Colonic mucosa (tissue), 4 donors: ENCODE measurements at places on chromosomes 2 and 18. TPM values are rescaled to one million over a fixed set of nuclear protein-coding genes. Genes with fewer than 3 reads are reported as not detected.
A peak's percentile ranks its signal among the peaks of the same experiment; 100 is the strongest.

- no peak overlapping the region for H3K4me3 ChIP-seq
- no peaks in the 10 kb centered on the region for H3K4me1 ChIP-seq
- no peak overlapping the region for H3K27ac ChIP-seq
- no peaks in the 10 kb centered on the region for H3K27me3 ChIP-seq
- DNase-seq, result no peak
Observed at GRCh38 chr2:164831887-164832286, 9.7 kb downstream of the COBLL1 start.

The ASAP2 gene
- total RNA-seq, result 61.7 TPM

The KYNU gene
- total RNA-seq, result 2.8 TPM

GRCh38 chr2:85273738-85274731 lies 53.8 kb downstream of the TGOLN2 start:
- H3K4me3 ChIP-seq, result no peak overlapping the region
- H3K27ac ChIP-seq, result no peak overlapping the region
- no peaks in the 10 kb centered on the region for H3K27me3 ChIP-seq
- no peak for DNase-seq

DNA sequence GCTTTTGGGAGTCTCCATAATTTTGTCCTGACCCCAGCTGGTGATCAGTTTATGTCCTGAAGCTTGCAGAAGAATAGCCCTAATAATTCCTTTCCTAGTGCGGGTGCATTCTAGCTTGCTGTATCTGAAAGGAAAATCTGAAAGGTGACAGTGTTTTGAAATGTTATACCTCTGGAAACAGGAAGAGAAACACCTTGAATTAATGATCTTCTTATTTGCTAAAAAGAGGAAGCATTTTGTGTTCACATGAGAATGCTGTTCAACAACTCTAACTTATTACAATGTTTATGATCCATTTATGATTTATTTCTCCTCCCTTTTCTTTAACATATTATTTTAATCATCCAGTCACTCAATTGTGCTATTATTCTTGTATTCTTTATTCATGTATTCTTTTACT lies 66.9 kb upstream of the CAVIN2 start:
- no peak overlapping the region for H3K4me3 ChIP-seq
- H3K27me3 ChIP-seq, result no peaks in the 10 kb centered on the region
- no peaks in the 10 kb centered on the region for H3K4me1 ChIP-seq

The UCN gene
- total RNA-seq, result 0.74 TPM

The SETBP1 gene
- total RNA-seq, result 11.8 TPM

GRCh38 chr2:12199491-12200211 lies 453.2 kb downstream of the LPIN1 start:
- no peak overlapping the region for H3K27ac ChIP-seq
- H3K36me3 ChIP-seq, result no peaks in the 10 kb centered on the region
- no peak for DNase-seq
- H3K4me1 ChIP-seq, result no peaks in the 10 kb centered on the region
- no peak overlapping the region for H3K4me3 ChIP-seq
- H3K27me3 ChIP-seq, result no peaks in the 10 kb centered on the region

The CIDEA gene
- total RNA-seq, result not detected

DNA sequence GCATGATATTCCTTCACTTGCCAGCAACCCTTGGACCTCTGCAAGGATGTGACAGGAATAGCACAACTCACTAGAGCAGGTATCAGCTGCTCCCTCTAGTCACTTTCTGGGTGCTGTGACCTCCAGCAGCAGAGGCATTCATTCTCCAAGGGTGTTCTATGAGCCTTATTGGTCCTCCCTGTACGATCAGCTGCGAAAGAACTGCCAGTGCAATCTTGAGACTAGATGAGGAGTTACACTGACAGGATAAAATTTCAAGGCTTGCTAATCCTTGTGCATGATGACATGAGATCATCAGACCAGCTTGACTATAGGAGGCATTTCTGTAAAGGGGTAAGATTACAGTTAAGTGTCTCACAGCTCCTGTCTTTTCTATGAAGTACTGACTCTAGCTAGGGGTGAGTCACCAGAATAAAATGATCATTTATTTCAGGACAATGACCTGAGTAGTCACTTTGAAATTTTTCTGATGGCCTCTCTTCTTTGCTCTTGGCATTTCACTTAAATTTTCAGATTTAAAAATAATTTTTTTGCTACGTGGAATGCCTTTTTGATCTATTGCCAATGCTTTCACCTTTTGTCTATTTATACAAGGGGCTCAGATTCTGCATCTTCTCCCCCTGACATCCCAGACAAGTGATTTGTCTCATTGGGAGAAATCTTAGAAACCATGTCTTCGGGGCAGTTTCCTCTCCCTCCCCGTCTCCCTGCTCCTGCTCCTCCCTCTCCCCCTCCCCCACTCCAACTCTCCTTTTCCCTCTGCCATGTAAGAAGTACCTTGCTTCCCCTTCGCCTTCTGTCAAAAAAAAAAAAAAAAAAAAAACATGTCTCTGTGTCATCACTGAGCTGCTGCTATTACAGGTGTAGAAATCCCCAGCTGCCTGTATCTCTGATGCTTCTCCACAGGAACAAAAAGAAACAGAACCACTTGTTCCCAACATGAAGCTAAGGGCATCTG lies 49.2 kb upstream of the FRZB start:
- no peaks in the 10 kb centered on the region for H3K4me1 ChIP-seq
- H3K27ac ChIP-seq, result no peak overlapping the region
- H3K36me3 ChIP-seq, result no peaks in the 10 kb centered on the region
- DNase-seq, result no peak

The MCM6 gene
- 14.2 TPM for total RNA-seq

The LRRFIP1 gene
- 133 TPM for total RNA-seq

DNA sequence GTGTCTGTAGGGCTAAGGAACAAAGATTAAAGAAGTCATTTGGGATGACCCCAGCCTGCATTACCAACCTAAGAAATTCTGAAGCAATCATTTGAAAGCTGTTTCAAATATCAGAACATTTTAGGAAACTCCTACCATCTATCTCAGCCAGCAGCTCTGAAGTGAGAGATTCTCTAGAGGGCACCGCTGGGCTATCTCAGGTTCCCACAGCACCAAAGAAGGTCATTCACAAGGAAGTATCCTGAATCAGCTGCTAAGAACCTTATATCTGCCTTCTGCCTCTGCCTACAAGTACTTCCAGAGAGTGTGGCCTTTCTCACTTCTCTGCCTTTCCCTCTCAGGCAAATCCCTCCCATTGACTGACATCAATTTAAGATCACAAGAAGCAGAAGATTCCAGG lies 13.4 kb upstream of the EVA1A start:
- no peaks in the 10 kb centered on the region for H3K27me3 ChIP-seq
- DNase-seq, result no peak

- H3K27me3 ChIP-seq, result peaks cover 15% of the 10 kb centered on the region
- no peaks in the 10 kb centered on the region for H3K36me3 ChIP-seq
- no peak overlapping the region for H3K4me3 ChIP-seq
Observed at GRCh38 chr2:219415580-219416234, 2.5 kb upstream of the DES start.

- H3K4me1 ChIP-seq, result no peaks in the 10 kb centered on the region
- no peak overlapping the region for H3K4me3 ChIP-seq
- no peaks in the 10 kb centered on the region for H3K36me3 ChIP-seq
- H3K27ac ChIP-seq, result no peak overlapping the region
- no peak for DNase-seq
- no peaks in the 10 kb centered on the region for H3K27me3 ChIP-seq
Observed at GRCh38 chr2:1314254-1314653, 99.0 kb upstream of the TPO start.

- peak; percentile 27 for DNase-seq
- H3K27me3 ChIP-seq, result no peaks in the 10 kb centered on the region
- no peak overlapping the region for H3K4me3 ChIP-seq
- no peaks in the 10 kb centered on the region for H3K36me3 ChIP-seq
- no peaks in the 10 kb centered on the region for H3K4me1 ChIP-seq
Observed at GRCh38 chr2:32246911-32247310, 17.8 kb downstream of the NLRC4 start.

DNA sequence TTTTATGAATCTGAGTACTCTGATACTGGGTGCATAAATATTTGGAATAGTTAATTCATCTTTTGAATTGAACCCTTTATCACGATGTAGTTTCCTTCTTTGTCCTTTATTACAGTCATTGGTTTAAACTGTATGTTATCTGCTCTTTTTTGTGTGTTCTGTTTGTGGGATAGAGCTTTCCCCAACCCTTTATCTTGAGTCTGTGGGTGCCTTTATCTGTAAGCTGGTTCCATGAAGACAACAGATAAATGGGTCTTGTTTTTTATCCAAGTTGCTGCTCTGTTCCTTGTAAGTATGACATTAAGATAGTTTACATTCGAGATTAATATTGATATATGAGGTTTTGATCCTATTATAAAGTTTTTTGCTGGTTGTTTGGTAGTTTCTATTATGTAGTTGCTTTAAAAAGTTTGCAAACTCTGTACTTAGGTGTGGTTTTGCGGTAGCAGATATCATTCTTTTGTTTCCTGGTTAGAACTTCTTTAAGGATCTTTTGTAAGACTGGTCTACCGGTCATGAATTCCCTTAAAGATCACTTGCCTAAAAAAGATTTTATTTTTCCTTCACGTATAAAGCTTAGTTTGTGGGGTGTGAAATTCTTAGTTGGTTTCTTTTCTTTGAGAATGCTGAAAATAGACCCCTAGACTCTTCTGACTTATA lies 1451.3 kb upstream of the SLC39A10 start:
- H3K27me3 ChIP-seq, result no peaks in the 10 kb centered on the region
- DNase-seq, result no peak
- H3K36me3 ChIP-seq, result no peaks in the 10 kb centered on the region
- H3K27ac ChIP-seq, result no peak overlapping the region
- H3K4me3 ChIP-seq, result no peak overlapping the region

- H3K36me3 ChIP-seq, result no peaks in the 10 kb centered on the region
- H3K4me1 ChIP-seq, result no peaks in the 10 kb centered on the region
- H3K4me3 ChIP-seq, result no peak overlapping the region
- no peaks in the 10 kb centered on the region for H3K27me3 ChIP-seq
Observed at GRCh38 chr2:26412091-26412673, 10.5 kb downstream of the DRC1 start.

- no peaks in the 10 kb centered on the region for H3K36me3 ChIP-seq
- H3K4me1 ChIP-seq, result no peaks in the 10 kb centered on the region
- H3K4me3 ChIP-seq, result no peak overlapping the region
- H3K27me3 ChIP-seq, result no peaks in the 10 kb centered on the region
- no peak for DNase-seq
Observed at GRCh38 chr2:129203331-129203730, 776.1 kb upstream of the RAB6C start.

DNA sequence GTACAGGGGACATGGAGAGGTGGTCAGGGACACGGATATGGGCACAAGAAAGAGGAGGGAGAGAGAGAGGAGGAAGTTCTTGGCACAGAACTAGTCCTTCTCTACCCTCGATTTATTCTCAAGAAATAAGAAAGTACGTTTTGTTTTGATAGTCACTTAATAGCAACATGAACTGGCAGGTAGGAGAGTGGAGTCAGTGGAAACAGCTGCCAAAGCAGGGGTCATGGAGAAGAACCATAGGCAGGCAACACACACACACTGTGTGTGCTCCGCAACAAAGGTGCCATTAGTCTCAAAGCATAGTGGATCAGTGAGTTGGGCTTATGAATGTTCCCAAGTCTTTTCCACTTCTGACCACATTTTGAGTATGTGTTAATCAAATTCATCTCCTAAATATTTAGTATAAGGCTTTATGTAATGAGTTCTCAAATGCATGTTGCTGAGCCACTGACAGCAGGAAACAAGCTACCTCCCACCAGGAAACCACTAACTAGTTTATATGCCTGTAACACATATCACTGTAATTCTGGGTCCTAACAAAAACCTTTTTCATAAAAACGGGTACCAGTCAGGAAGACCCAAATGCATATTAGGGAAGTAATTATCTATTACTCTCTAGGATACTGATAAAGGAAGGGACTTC lies 41.1 kb downstream of the IWS1 start:
- no peak for DNase-seq
- H3K4me3 ChIP-seq, result no peak overlapping the region
- no peaks in the 10 kb centered on the region for H3K4me1 ChIP-seq
- H3K27ac ChIP-seq, result no peak overlapping the region
- H3K36me3 ChIP-seq, result peaks cover 6% of the 10 kb centered on the region

DNA sequence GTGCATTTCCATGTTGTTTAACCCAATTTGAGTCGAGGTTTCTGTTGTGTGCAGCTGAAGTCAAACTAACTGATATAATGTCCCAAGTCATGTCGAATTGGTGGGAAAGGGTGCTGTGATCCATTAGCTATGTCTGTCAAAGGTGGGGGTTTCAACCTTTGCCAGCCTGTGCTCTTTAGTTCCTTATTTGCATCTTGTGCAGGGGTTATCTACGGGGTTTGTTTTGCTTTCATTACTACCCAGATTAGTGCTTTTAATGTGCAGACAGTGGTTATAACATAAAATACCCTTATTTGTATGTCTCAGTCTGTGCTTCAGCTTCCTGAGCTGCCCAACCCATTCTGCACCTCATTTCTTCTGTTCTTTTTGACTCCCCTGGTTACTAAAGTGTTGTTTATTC lies 271.9 kb upstream of the CXCR4 start:
- DNase-seq, result no peak
- H3K4me3 ChIP-seq, result no peak overlapping the region
- no peaks in the 10 kb centered on the region for H3K27me3 ChIP-seq
- H3K36me3 ChIP-seq, result no peaks in the 10 kb centered on the region
- H3K27ac ChIP-seq, result no peak overlapping the region
- no peaks in the 10 kb centered on the region for H3K4me1 ChIP-seq

DNA sequence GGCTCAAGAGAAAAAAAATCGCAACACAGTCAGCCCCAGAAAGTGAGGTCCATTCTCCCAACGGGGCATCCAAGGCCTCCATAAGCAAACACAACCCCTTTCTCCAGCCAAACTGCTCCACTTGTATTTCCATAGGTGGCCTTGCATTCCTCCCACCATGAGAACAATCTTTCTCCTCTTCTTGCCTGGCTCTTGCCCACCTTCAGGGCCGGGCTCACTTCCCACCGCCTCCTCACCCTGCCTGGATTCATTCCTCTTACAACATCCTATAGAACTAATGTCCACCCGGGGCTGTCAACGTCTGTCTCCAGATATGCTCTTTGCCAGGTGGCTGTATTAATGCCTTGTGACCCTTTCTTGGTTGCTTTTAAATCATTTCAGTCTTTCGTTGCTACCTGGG lies 124.5 kb downstream of the SMAD7 start:
- DNase-seq, result peak; percentile 15
- no peak overlapping the region for H3K4me3 ChIP-seq
- no peaks in the 10 kb centered on the region for H3K36me3 ChIP-seq
- H3K4me1 ChIP-seq, result no peaks in the 10 kb centered on the region
- H3K27ac ChIP-seq, result no peak overlapping the region
